ENCODE measurements at places on chromosomes 2 and 18. TPM values are rescaled to one million over a fixed set of nuclear protein-coding genes. Genes with fewer than 3 reads are reported as not detected.

DNA sequence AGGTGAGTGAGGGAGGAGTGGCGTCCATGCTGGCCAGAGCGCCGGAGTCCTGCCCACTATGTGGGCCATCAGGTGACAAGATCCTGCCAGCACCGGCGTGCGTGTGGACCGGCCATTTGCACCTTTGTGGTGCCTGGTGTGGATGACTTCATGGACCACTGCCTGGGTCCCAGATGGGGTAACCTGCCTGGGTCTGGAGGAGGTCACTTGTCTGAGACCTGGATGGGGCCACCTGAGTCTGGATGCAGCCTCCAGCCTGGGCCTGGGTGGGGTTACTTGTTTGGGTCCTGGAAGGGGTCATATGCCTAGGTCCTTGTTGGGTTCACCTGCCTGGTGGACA, 299.6 kb downstream of the NDUFA10 start:
- no peak for DNase-seq

DNA sequence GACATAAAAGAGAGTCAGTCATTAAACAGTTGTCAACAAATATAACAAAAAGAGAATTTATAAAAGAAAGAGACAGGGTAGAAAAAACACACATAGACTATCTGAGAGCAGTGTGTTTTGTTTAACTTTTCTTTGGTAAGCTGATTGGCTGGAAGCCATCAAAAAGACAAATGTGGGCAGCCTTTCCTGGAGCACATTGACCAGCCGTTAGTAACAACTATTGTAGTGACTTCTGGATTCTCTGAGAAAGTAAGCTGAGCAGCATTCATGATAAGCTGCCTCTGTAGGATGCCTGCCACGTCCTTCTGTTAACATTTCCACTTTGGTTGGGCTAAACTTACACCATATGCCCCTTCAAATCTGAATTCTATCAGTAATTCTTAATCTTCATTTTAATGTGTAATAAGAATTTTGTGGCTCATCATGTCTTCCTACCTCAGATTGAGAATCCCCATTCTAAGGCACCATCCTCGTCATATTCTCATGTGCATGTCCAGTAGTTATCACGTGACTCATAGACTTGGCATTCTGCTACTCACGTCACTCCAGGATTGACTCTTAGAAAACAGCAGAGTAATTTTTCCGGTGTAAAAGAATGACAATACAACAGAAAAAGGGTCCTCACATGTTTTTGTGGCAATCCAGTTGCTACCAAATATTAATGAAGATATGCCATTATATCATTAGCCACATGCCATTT, 43.4 kb upstream of the DNAJC10 start:
- peak; percentile 58 for DNase-seq

- peak; percentile 23 for DNase-seq
Measured at GRCh38 chr2:216490061-216490460, 8.6 kb upstream of the RPL37A start.

GRCh38 chr2:31051258-31052140, 86.7 kb downstream of the GALNT14 start:
- DNase-seq = no peak

MERTK gene
- total RNA-seq = 0.21 TPM

WDFY1 gene
- total RNA-seq = 34.5 TPM
